ENCODE measurements at places on chromosomes 5 and 9. TPM values are rescaled to one million over a fixed set of nuclear protein-coding genes. Genes with fewer than 3 reads are reported as not detected.

FAM169A gene
- total RNA-seq = 4.0 TPM

NEUROG1 gene
- not detected for total RNA-seq

CDC20B gene
- not detected for total RNA-seq

DNA sequence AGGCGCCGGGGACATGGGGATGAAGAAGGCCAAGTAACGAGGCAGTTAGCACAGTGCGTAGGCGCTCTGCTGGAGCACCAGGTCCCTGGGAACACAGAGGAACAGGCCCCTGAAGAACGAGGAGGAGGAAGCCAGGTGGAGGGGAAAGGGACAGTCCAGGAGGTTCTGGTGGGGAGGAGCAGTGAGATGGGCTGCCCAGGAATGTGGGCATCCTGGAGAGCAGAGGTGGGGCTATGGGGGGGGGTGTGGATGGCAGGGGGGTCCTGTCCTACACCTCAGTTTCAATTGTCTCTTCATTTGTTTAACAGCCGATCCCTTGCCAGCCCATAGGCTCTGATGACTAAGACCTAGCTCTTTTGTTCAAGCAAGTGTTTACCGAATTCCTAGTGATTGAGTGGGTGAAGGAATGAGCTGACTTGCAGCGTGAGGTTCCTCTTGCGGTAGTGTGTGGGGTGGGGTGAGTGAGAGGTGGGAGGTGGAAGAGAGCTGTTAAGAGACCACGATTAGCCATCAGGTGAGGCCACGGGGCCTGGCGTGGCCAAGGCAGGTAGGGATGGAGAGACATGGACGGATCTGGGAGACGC, 8.4 kb upstream of the PHYHD1 start:
- peak; percentile 90 for DNase-seq

GRCh38 chr9:87435189-87435880, 62.3 kb upstream of the DAPK1 start:
- DNase-seq = no peak

DNA sequence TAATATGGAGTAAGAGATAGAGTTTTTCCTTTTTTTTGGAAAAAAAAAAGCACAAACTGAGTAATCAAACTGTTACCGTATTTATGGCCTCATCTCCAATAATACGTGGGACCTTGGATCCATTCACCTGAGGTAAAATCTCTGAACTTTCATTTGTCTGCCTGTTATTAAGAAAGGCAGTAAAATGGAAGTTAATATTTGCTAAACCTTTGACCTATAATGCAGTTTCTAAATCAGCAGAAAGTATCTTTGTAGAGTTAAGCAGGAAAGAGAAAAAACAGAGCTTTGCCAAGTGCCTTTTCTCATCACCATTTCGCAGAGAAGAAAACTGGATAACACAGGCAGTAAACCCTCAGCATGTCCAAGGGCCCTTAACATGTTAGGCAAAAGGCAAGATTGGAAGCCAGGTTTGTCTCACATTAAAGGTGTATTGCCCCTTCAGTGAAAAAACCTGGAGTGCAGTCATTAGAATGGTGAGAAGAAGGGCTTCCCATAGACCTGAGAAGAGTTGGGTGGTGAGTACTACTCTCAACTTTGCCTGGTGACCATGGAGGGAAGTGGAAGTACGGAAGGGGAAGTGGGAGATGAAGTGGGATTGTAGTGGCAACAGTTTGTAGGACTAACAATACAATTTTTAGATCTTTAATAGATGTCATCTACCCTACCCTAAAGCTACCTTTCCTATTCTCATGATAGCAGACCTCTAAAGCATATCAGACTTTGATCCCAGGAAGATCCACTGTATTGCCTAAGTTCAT, 65.4 kb upstream of the GRAMD2B start:
- no peak for DNase-seq

- no peak for DNase-seq
Measured at GRCh38 chr5:124730381-124730780, 16.1 kb downstream of the ZNF608 start.

DNA sequence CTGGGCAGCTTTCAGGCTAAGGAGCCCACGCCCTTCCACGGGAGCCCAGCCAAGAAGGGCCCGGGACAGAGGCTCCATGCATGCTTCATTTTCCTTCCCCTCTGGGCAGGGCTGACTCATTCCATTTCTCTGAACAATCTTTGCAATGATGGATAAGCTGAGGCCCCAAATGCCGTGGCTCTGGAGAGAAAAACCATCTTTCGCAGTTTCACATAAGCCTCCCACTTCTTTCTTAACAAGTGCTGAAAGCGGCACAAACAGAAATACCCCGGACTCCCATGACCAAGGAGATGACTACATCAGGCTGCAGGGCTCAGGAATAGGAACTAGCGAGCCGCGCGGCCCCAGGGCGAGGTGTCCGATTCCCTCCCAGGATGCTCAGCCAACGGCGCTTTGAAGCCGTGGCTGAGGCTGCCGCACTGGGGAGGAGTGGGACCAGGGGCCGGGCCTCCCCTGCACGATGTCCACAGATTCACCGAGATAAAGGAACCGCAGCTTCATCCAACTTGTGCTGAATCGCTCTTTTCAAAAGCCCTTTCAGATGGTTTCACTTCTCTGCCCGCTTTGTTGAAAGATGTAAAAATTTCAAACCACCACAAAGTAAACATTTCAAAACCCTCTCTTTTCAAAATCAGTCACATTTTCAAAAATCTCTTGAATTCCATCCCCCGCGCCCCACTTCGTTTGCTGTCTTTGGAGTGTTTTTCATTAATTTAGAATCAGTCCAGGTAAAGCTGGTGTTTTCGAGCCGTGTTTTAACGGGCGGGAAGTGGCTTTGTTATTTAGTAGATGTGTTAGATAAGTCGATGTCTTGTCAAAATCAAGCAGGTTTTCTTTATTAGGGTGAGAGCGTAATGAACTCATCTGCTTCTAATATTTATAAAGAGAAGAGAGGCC, 96.5 kb upstream of the LMX1B start:
- DNase-seq = peak; percentile 39

GRCh38 chr5:146644831-146645230, 128.8 kb upstream of the GPR151 start:
- DNase-seq = no peak

All from dermis blood vessel endothelial cell (primary cell).